ENCODE measurements at places on chromosomes 1 and 21.

GRCh38 chr1:183360473-183360872, 57.7 kb downstream of the NMNAT2 start:
- no peak for DNase-seq

DNA sequence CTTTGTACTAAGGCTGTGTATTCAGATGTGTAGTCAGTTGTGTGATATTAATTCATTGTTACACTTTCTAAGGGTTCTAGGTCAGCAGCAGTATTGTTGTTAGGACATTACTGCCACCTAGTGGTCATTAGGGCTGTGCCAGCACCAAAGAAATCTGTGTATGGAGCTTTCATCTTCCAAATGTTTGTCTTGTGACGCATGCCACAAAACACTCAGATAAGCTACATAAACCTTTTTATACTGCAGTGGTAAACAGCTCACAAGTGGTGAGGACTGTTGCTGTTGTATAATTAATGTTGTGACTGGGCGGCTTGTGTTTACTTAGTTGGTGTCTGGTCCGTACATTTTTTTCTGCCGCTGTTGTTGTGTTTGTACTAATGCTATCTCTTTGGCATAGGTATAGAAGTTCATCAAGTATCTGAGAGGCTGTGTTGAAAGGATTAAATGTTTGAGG, 51.7 kb downstream of the S1PR1 start:
- DNase-seq = no peak

DNA sequence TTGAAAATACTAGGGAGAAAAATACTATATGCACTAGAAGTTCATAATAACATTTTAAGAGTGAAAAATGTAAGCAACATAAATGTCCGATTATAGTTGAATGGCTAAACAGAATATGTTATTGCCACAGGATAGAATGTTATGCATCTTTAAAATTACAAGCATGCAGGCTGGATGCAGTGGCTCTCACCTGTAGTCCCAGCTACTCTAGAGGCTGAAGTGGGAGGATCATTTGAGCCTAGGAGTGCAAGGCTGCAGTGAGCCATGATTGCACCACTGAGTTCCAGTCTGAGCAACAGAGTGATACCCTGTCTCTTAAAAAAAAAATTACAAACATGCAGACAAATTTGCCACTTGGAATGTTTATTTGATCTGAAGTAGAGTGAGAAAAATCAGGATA, 3.0 kb upstream of the BATF3 start:
- DNase-seq = no peak

GRCh38 chr1:113783254-113784103, 24.2 kb upstream of the PHTF1 start:
- DNase-seq = no peak

DNA sequence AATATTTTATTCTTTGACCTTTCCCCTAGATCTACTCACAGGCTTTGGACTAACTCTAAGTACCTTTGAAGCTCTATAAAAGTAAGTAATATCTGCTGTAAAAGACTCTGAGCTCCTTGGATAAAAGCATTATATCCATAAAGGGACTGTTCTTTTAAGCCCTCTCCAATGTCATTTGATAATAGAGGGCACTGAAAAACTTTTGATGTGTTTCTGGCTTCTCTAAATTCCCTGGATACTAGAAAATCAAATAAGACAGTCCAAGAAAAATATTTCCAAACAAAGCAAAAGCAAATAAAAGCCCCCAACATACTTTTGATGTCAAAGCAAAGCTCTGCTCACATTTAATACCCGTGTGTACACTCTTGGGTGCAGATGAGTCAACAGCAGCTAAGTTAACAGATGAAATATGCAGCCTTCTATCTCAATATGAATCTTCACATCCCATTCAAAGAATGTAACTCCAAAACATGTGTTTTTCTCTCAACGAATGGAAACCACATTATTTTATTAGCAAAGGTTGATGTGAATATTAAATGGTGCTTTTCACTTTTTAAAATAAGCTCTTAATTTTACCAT, 230.3 kb downstream of the CENPF start:
- no peak for DNase-seq

- DNase-seq = peak; percentile 72
Measured at GRCh38 chr1:214233856-214234634, 46.9 kb upstream of the SMYD2 start.

DNA sequence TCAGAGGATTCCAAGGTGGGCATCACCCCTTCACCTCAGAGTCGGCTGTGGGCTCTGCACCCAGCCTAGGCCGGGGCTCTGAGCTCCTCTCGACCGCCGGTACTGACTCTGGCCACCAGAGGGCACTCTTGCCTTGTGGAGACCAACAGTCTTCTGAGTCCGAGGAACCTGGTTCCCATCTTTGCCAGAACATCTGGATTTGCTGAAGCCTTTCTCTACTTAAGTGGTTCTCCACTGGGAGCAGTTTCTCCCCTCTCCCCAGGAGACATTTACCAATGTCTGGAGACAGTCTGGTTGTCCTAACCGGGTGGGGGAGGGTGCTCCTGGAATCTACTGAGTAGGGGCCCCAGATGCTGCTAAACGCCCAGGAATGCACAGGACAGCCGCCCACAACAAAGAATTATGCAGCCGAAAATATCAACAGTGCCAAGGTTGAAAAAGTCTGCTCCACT, 9.4 kb downstream of the ETV3L start:
- DNase-seq = peak; percentile 72

DNA sequence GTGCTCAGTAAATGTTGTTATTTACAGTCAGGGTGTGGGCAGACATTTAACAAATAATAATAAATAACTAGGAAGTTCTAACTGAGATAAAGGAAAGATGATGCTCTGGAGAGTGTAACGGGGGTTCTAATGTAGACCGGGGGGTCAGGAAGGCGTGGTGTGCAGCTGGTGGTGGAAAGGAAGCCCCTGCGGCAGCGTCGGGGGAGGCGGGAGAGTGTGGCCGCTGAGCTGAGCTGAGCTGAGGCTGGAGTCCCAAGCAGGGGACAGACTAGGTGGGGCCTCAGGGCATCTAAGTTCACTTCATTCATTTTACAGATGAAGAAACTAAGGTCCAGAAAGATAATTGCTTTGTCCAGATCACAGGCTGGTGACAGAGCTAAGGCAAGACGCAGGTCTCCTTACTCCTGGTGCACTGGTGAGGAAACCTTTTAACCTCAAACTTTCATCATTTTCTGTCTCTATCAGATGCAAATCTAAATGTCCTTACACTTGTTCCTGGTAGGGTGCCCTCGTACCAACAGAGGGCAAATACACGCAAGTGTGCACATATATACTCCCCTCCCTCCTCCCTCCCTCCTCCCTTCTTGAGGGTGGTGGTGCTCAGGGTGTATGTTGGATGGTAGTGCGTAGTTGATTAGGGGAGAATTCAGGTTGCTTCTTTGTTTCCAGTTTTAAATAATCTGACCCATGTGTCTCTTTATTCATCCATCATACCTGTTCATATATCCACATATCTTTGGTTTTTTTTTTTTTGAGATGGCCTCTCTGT, 44.1 kb downstream of the KIF26B start:
- no peak for DNase-seq

DNA sequence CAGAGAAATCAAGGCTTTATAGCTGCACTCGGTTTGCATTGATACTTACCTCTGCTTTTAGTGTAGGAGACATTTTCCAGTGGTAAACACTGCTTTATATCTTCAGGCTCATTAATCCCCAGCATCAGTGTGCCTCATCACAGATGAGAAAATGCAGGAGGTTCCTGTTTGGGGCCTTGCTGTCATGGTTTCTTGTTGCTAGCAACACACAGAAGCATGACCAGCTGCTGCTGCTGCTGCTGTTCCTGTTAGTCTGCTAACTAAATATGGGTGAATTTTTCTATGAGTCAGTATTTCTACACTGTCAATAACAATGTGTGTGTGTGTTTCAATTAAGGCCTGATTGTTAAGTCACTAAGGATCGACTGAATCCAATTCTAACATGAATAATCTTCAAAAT, 85.8 kb upstream of the RGS1 start:
- DNase-seq = no peak

DNA sequence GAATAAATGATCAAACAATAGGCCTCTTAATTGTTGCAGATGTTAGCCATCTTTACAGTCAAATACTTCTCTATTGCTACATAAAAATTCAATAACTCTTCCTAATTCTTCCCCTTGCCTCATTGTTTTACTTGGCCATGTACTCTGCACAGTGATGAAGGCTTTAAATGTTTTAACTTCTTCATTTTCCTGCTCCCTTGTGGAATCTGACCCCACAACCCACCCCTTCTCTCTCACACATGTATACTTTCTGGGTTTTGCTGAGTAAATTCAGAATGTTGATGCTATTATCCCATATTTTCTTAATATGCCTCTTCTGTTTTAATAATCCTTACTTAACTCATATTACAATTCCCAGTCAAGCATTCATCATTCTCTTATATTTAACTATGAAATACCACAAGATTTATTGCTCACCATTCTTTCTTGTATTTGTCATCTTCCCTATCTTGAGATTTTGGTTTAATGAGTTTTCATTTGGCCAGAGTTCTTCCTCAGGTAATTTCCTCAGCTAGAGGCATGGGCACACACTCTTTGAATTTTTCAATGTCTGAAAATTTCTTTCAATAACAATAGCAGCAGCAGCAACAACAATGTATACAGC, 327.8 kb upstream of the USP24 start:
- DNase-seq = no peak

GRCh38 chr21:27477296-27477695, 510.4 kb upstream of the ADAMTS5 start:
- DNase-seq = no peak

GRCh38 chr1:171744986-171745385, 3.1 kb upstream of the VAMP4 start:
- DNase-seq = no peak

DNA sequence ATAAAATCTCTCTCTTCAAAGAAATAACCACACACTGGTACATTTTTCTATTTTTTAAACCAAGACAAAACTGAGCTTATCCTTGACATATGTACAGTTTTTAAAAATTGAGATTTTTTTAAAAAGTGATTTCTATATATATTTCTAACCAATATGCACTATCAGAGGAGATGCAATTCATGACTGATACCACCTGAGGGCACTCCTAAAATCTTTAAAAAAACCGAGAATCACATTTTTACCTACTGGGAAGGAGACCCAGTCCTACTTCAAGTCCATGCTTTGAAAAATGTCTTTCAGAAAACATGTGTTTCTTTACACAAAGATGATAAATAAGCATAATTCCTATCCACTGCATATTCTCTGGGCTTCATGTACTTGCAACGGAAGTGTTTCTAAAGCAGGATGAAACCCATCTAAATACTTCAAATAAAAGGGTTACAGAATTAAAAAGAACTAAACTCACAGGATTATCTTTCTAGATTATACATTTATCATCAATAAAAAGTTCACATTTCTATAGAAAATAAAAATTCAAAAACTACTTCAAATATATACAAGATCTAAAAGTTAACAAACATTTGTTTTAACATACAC, 98.6 kb downstream of the ENAH start:
- no peak for DNase-seq

DNA sequence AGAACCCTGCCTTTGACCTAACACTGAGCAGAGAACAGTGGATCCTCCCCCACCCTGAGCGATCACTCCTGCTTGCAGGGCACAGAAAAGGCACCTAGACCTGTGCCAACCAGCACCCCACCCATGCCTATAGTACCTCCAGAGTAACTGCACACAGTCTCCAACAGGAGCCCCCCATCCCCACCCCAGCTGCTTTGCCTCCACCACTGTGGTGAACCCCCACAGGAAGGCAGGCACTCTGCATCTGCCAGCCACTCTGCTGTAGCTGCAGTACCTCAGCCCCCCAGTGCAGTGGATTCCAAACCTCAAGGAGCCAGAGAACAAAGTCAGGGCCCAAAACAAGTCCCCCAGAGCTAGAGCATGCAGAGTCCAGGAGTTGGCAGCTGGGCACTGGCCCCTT, 10.7 kb downstream of the SPATC1L start:
- DNase-seq = no peak

- DNase-seq = no peak
Measured at GRCh38 chr1:201708085-201708512, 120.9 kb upstream of the IPO9 start.

- DNase-seq = no peak
Measured at GRCh38 chr1:206145771-206146290, 28.6 kb upstream of the AVPR1B start.

DNA sequence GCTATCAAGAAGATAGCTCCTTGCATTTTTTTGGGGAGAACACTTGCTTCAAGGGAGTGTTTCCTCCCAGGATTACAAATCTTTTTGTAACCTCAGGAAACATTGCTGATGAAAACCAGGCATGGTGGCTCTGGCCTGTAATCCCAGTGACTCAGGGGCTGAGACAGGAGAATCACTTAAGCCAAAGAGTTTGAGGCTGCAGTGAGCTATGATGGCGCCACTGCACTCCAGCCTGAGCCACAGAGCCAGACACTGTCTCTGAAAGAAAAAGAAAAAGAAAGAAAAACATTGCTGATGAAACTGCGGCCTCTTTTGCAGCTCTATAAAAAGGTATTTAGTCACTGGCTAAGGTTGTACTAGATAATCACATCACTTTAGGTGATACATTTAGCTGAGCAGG, 7.3 kb downstream of the RNU1-2 start:
- DNase-seq = no peak

DNA sequence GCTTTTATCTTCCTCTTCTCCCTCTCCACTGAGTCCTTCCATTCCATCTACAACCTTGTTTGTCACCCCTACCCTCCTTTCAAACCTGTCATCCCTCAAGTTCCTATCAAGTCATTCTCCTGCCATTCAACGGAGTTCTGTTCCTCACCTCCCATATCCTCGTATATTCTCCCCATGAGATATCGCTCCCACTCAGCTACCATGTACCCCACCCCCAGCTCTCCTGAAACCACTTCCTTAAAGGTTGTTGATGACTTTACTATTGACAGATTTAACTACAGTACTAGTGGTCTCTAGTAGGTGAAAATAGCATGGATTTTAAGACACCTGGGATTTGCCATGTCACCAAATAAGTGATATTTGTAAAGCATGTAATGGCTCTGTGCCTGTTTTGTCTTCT, 107.4 kb upstream of the BARHL2 start:
- DNase-seq = no peak

DNA sequence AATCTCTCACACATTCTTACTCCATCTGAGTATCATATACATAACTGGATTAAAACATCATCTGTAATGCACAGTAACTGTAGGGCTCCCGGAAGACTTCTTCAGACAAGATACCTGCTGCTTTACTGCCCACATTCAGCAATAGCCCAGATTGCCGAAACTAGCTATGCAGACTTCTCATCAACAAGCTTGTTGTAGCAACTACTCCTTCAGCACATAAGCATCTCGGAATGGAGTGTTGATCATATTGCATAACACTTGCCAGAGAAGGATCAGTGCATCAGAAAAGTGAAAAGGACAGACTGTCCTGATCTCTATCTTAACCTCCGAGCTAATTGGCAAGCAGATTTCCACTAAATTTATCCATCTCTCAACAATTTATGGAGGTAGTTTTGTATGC, 354.6 kb upstream of the C1orf87 start:
- DNase-seq = no peak

GRCh38 chr1:155070158-155070621, 6.7 kb downstream of the EFNA4 start:
- DNase-seq = no peak

GRCh38 chr1:6167391-6168303, 12.5 kb downstream of the CHD5 start:
- no peak for DNase-seq

- DNase-seq = no peak
Measured at GRCh38 chr1:117527074-117527473, 78.8 kb upstream of the TENT5C start.

- no peak for DNase-seq
Measured at GRCh38 chr1:219374636-219375035, 201.0 kb downstream of the LYPLAL1 start.

Data from NCI-H187 treated with DMSO at 0.1 percent for 48 hours (cell line).